Esophagus squamous epithelium (tissue), 5 donors: ENCODE measurements at places on chromosomes 11 and 22. TPM values are rescaled to one million over a fixed set of nuclear protein-coding genes. Genes with fewer than 3 reads are reported as not detected.

- H3K27me3 ChIP-seq = peaks cover 3% of the 10 kb centered on the region
- H3K4me1 ChIP-seq = no peaks in the 10 kb centered on the region
- H3K4me3 ChIP-seq = no peak overlapping the region
- H3K27ac ChIP-seq = no peak overlapping the region
- no peak for DNase-seq
- no peaks in the 10 kb centered on the region for H3K36me3 ChIP-seq
Observed at GRCh38 chr22:38040953-38041759, 16.0 kb upstream of the PICK1 start.

GRCh38 chr11:113048820-113049768 lies 87.9 kb downstream of the NCAM1 start:
- no peak overlapping the region for H3K4me3 ChIP-seq
- H3K36me3 ChIP-seq = no peaks in the 10 kb centered on the region
- H3K27ac ChIP-seq = no peak overlapping the region
- no peak for DNase-seq
- H3K27me3 ChIP-seq = no peaks in the 10 kb centered on the region
- H3K4me1 ChIP-seq = peaks cover 12% of the 10 kb centered on the region

- H3K4me3 ChIP-seq = no peak overlapping the region
- DNase-seq = no peak
- no peaks in the 10 kb centered on the region for H3K4me1 ChIP-seq
- no peaks in the 10 kb centered on the region for H3K36me3 ChIP-seq
- no peaks in the 10 kb centered on the region for H3K27me3 ChIP-seq
Observed at GRCh38 chr22:49214976-49215375, 612.7 kb downstream of the BRD1 start.

Gene OR51B2
- not detected for total RNA-seq

GRCh38 chr22:19844377-19845053 lies 10.2 kb downstream of the GNB1L start:
- H3K27me3 ChIP-seq = no peaks in the 10 kb centered on the region
- no peak overlapping the region for H3K4me3 ChIP-seq
- H3K36me3 ChIP-seq = no peaks in the 10 kb centered on the region
- DNase-seq = no peak
- peaks cover 24% of the 10 kb centered on the region for H3K4me1 ChIP-seq
- peak overlapping the region; percentile 84 for H3K27ac ChIP-seq

Gene OR5M3
- not detected for total RNA-seq

DNA sequence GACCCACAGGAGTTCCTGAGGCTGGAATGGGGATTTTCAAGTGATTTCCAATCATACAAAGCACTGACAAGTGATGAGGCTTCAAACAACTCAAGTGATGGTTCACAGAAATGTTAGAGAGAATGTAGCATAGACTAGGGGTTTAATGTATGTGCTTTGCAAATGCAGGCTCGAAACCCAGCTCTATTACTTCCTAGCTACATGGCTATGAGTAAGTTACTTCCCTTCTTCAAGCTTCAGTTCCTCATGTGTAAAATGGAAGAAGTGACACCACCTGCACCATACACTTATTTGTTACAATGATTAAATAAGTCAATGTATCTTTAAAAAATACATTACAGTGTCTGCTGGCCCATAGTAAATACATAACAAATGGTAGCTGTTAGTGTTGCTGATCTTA lies 139.8 kb downstream of the CCDC81 start:
- H3K27ac ChIP-seq = no peak overlapping the region
- no peaks in the 10 kb centered on the region for H3K27me3 ChIP-seq
- no peaks in the 10 kb centered on the region for H3K36me3 ChIP-seq
- H3K4me1 ChIP-seq = peaks cover 7% of the 10 kb centered on the region
- no peak for DNase-seq
- H3K4me3 ChIP-seq = no peak overlapping the region

DNA sequence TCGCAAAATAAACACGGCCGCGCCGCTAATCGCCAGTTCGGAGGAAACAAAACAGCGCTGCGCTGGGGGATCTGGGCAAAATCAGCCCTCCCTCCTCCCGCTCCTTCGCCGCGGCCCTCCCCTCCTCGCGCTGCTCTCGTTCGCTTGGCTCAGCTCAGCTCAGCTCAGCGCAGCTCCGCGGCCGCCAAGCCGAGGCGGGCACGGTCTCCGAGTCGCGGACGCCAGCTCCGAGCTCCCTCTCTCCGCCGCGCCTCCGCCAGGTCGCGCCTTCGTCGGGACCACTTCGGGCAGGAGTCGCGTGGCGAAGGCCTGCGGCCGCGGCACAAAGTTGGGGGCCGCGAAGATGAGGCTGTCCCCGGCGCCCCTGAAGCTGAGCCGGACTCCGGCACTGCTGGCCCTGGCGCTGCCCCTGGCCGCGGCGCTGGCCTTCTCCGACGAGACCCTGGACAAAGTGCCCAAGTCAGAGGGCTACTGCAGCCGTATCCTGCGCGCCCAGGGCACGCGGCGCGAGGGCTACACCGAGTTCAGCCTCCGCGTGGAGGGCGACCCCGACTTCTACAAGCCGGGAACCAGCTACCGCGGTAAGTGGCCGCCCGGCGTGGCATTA lies at the start of gene SPON1:
TSS of gene SPON1 (plus strand) at position 162 of the 607 bp plus-strand sequence. CDS start at position 344, 182 bp downstream.
- H3K4me3 ChIP-seq = peak within 1 kb of the TSS; percentile 17
- no peak for DNase-seq
- H3K27ac ChIP-seq = peak within 1 kb of the TSS; percentile 37
- H3K27me3 ChIP-seq = peaks cover 7% of the 10 kb centered on the region

GRCh38 chr11:111814106-111814505 lies 47.9 kb upstream of the PPP2R1B start:
- H3K4me1 ChIP-seq = peaks cover 4% of the 10 kb centered on the region
- no peaks in the 10 kb centered on the region for H3K27me3 ChIP-seq

Gene C11orf21
- 0.76 TPM for total RNA-seq

DNA sequence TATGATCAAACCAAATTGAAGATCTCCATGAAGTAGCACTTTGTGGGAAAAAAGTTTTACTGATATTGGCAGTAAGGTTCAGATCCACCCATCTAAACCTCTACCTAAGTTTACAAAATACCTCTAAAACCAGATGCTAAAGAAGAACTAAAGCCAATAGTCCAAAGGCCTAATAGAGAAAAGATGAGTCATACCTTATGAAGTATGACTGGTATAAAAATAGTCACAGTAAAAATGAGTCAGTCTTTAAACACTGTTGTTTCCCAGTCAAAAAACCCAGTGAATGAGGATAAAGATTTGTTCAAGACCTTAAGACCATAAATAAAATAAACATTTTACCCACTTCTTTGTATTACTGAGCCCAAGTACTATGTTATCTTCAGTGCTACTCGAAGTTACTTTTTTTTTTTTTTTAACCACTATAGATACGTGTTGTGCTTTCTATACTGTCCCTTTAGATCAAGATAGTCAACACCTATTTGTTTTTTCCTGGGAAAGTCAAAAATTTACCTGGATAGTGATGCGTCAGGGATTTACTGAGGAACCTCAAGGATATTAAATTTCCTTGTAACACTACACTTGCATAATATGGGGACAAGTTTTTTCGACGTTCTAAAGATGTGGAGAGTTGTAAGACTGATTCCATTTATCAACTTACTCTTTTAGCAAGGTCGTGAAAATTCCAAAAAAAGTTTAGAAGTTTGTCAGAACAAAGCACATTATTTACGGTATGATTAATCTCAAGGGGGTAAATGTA lies 87.3 kb downstream of the CCDC73 start:
- no peak overlapping the region for H3K27ac ChIP-seq
- DNase-seq = no peak
- no peak overlapping the region for H3K4me3 ChIP-seq
- no peaks in the 10 kb centered on the region for H3K27me3 ChIP-seq
- no peaks in the 10 kb centered on the region for H3K4me1 ChIP-seq
- no peaks in the 10 kb centered on the region for H3K36me3 ChIP-seq

DNA sequence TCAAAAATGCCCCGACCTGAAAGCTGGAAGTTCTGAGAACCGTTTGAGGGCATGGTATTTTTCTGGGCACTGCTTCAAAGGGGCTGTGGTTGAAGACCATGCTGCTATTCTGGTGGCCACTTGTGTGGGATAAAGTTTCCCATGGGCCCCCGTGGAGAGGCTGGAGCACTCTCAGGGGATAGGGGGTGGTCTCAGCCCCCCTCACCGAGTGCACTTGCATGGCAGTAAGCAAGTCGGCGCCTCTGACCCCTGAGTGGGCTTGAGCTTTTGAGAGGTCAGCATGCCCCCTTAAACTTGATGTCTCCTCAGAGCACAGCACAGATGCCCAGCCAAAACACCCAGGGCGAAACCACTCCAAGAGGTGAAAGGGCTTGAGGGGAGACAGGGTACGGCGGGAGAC lies 35.6 kb downstream of the TIMP3 start:
- no peak for DNase-seq
- no peak overlapping the region for H3K4me3 ChIP-seq

DNA sequence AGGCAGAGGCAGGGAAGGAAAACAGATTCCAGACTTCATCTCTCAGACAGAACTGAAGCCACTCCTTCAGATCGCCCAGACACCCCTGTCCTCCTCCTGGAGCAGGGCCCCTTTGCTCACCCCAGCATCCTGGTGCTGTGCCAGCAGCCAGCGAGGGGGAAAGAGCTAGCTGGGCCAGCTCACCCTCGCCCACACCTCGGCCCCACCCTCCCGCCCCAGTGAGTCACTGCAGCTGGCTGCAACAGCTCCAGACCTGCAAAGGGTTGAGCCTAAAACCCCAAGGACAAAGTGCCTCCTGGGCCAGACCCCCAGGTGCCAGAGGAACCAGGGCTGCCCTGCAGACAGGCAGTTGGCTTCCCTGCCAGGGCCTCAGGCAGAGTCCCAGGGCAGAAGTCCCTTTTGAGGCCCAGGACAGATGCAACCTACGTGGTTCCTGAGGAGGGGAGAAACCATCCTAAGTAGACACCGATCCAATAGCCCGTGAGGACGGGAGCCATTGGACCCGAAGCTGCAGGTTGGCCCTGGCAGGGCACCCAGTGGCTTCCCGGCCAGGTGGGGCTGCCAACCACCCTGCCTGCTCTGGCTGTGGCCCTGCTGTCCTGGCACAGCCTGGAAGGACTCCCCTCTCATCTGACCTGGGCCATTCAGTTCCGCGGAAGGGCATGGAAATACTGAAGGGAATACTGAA lies 7.2 kb downstream of the AHNAK start:
- H3K27ac ChIP-seq = peak overlapping the region; percentile 99
- H3K36me3 ChIP-seq = peaks cover 23% of the 10 kb centered on the region
- H3K4me3 ChIP-seq = peak overlapping the region; percentile 99
- H3K4me1 ChIP-seq = peaks cover 64% of the 10 kb centered on the region

- H3K36me3 ChIP-seq = peaks cover 36% of the 10 kb centered on the region
- peaks cover 51% of the 10 kb centered on the region for H3K4me1 ChIP-seq
- H3K27ac ChIP-seq = peak within 1 kb of the TSS; percentile 97
- DNase-seq = peak; percentile 34
- no peaks in the 10 kb centered on the region for H3K27me3 ChIP-seq
- H3K4me3 ChIP-seq = peak within 1 kb of the TSS; percentile 74
Observed at GRCh38 chr11:47847892-47848699, at the start of gene NUP160. Gene NUP160, minus strand, starts transcription at chr11:47848350. Its CDS starts 32 bp downstream, at chr11:47848318.

GRCh38 chr11:79165908-79166307 lies 274.9 kb downstream of the TENM4 start:
- no peak for DNase-seq
- H3K27ac ChIP-seq = no peak overlapping the region
- H3K4me1 ChIP-seq = peaks cover 41% of the 10 kb centered on the region
- H3K27me3 ChIP-seq = no peaks in the 10 kb centered on the region
- no peak overlapping the region for H3K4me3 ChIP-seq

DNA sequence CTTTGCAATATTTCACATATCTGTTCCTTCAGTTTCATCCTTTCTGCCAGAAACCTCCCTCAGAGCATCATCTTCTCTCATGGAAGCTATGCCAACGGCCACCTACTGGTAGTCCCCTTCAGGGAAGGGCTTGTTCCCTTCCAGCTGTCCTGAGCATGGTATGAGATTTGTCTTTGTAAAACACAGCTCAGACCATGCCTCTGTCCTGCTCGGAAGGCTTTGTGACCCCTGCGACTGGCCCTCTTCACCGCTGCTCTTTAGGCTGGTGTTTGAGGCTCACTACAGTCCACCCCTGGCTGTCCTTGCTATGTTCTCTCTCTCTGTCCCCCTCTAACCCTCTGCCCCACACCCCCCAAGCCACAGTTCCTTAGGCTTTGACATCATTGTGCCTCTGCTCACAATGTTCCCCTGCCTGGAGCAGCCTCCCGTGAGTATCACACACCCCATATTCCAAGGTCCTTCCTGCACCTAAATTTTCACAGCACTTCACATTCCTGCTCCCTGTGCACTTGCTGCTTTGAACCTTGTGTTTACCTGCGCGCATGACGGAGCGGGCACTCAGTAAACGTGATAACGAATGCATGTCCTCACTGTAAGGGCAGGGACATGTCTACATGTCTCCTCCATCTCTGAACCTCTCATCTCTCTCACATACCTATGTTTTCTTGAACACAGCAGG lies 24.0 kb upstream of the ACER3 start:
- DNase-seq = no peak
- no peak overlapping the region for H3K4me3 ChIP-seq
- peaks cover 20% of the 10 kb centered on the region for H3K27me3 ChIP-seq
- H3K4me1 ChIP-seq = peaks cover 30% of the 10 kb centered on the region
- no peaks in the 10 kb centered on the region for H3K36me3 ChIP-seq

GRCh38 chr11:75896843-75897419 lies 81.9 kb downstream of the UVRAG start:
- H3K27ac ChIP-seq = no peak overlapping the region
- no peak overlapping the region for H3K4me3 ChIP-seq
- no peak for DNase-seq
- no peaks in the 10 kb centered on the region for H3K27me3 ChIP-seq

DNA sequence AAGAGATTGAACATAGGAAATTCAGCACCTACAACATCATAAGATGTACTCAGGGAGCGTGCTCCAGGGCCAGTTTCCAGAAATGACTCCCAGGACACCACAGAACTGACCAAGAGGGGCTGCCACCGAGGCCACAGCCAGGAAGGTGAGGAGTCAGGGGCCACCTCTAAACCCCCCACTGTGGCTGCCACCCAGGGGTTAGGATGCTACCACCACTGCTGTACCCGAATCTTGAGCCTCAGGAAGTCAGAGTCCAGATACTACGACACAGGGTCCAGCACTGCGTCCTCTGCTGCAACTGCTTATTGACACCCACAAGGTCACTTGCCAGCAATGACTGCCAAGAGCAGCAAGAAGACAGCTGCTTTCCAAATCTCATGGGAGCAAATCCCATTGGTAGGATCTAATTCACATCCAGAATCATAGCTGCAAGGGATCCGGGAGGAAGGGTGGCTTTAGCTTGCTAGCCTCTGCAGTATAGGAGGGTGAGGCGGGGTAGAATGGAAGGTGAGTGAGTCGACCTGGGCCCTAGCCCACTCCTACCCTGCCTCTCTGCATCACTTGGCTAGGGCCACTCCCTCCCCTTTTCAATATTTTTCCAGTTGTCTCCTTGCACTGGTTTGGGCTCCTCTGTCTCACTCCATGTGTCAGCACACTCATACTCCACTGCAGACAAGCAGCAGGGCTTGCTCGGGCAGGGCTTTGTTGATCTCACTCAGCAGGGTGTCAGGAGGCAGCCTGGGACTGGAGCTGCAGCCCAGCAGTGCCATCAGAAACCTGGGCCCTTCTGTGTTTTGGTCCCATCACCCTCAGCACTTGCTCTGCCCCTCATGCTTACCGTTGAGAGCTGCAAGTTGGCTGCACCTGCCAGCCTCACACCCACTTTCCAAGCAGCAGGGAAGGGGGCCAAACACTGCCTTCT lies 18.1 kb upstream of the CYTH4 start:
- DNase-seq = no peak
- H3K4me1 ChIP-seq = peaks cover 7% of the 10 kb centered on the region
- no peak overlapping the region for H3K27ac ChIP-seq
- H3K4me3 ChIP-seq = no peak overlapping the region

Gene KCNK4
- total RNA-seq = not detected
